ENCODE measurements at places on chromosomes 1 and 21.

- no peak for DNase-seq
Measured at GRCh38 chr21:43717967-43718871, 710 bp upstream of the PDXK start.

- DNase-seq, result no peak
Measured at GRCh38 chr1:185581961-185582725, 152.0 kb upstream of the HMCN1 start.

DNA sequence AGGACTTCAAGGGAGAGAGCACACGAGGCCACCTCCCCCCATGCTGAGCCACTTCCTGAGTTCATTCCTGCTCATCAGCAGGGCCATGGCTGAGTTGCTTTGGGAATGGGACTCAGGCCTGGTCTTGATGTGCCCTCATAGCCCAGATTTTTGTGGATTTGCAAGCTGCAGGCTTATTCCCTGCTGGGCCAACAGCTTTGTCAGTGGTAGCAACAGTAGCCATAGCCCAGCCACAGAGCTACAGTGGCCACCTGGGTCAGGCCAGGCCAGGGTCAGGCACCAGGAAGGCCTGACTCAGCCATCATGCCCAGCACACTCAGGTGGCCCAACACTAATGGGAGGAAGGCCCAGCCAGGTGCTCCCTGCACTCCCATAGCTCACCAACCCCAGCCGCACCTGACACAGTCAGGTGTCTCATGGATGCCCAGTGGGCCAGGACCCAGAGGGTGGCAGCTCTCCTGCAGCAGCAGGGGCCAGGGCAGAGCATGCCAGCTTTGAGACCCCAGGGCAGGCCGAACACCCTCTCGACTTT, 33.5 kb downstream of the EPHA2 start:
- DNase-seq, result peak; percentile 61

DNA sequence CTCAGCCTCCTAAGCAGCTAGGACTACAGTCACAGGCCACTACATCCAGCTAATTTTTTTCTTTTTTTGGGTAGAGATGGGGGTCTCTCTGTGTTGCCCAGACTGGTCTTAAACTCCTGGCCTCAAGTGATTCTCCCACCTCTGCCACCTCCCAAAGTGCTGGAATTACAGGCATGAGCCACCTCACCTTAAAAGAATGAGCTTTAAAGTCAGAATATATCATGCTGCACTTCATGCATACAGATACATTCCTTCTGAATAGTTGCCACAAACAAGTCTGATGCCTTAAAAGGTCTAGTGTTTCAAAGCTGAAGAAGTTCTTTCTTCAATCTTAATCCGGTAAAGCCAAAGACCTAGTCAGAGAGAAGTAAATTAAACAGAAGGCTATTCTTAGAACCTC, 23.8 kb upstream of the CPLANE2 start:
- DNase-seq, result no peak

DNA sequence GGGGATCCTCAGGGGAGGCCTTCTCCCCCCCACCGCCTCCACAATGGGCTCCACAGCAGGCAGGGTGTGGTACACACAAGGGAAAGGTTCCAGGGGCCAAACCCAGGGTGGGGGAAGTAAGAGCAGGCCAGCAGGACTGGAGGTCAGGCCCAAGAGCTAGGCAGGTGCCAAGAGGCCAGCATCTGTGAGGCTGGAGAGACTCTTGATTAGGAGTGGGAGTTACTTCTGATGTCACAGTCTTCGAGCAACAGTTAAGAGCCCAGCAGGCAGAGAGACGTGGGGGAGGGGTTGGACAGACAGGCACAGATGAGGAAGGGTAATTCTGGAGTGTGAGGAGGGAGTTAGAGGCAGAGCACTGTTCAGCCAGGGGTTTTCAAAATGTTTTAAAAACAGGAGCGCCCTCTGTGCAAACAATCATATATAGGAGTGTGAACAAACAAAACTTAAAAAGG, 55.8 kb downstream of the SLC9A1 start:
- DNase-seq, result no peak

- no peak for DNase-seq
Measured at GRCh38 chr1:182430263-182431068, 19.5 kb upstream of the RGSL1 start.

DNA sequence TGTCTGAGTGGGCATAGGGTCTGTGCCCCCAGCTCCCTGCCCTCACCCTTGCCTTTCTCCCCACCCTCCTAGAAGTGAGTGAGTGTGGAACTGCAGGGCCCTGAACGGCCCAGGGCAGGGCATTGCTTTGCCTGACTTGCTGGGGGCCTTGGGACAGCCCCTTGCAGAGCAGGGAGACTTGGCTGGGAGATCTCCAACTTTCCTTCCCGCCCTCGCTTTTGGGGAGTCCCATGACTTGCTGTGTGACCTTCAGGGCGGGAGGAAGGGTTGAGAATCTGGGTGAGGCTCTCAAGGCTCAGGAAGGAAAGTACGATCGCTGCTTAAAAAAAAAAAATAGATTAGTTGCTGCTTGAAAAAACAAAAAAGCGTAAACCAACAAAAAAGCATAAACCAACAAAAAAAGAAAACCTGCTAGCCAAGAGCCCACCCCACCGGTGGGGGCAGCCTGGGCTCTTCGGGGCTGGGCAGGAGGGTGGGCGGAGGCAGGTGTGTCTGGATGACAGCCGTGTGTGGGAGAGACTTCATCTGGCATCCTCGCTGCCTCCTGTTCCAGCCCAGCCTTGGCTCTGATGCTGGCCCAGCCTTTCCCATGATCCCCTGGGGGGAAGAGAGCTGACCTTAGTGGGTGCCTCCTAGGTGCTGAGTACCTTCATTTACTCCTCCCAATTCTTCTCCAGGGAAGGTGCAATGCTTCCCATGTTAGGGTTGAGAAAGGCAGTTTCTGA, 6.5 kb downstream of the NBL1 start:
- no peak for DNase-seq

DNA sequence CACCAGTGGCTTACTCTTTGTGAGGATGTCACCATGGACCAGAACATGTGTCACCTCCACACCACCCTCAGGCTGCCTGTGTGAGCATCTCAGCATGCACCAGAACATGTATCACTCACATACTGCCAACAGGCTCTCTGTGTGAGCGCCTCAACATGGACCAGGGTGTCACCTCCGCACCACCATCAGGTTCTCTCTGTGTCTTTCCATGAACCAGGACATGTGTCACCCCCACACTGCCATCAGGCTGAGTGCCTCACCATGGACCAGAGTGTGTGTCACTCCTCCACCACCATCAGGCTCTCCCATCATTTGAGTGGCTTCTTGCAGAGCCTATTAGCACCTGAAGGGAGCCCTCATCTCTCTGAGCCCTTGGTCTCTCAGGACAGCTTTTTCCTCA, 125.2 kb downstream of the ZNF648 start:
- DNase-seq, result no peak

- DNase-seq, result peak; percentile 35
Measured at GRCh38 chr1:27284425-27285273, 37.3 kb upstream of the TMEM222 start.

- peak; percentile 95 for DNase-seq
Measured at GRCh38 chr1:245599371-245600174, 444.8 kb downstream of the KIF26B start.

- peak; percentile 18 for DNase-seq
Measured at GRCh38 chr1:244672946-244673682, 20.2 kb downstream of the DESI2 start.

DNA sequence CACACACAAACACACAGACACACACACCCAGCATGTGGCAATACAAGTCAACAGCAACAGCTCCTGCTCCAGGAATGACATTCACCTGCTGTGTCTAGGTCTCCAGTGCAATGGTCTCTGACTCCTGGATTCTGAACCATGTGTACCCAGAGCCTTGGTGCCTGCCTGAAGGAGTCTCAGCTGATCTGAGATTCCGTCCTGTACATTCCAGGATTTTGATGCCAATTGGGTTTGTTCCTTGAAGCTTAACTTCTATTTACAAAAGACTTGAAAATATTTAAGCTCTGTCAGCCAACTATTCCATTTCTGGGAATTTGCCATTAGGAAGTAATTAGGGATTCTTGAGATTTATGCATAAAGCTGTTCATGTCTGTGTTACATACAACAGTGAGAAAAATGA, 85.4 kb upstream of the LRRC8D start:
- DNase-seq, result no peak

All from AG09319 (cell line).